ENCODE measurements at places on chromosomes 6 and 20.
A peak's percentile ranks its signal among the peaks of the same experiment; 100 is the strongest.

DNA sequence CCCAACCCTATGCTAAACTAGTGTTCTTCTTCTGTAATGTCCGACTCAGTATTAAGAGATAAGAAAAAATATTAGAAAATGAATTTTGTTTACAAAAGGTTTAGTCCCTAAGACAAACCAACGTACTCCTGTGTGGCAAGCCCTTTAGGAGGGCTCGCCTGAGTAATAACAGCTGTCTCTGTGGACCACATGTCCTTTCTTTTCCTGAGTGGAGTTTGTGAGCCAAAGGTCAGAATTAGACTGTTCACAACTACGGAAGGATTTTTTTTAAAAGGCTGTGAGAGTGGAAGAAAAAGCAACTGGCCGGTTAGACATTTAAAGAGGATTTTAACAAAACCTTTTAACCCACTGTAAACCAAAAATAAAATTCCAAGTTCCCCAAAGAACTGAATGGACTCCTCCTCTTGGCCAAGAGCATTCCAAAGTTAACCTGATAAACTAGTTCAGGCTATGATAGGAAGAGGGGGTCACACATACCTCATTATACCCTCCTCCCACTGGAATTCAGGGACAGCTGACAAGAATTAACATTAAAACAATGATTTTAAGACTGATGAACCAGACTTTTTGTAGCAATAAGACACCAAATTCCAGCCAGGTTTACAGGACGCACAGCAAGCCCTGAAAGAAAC is 43.5 kb downstream of the FAM184A start:
- DNase-seq, result no peak

DNA sequence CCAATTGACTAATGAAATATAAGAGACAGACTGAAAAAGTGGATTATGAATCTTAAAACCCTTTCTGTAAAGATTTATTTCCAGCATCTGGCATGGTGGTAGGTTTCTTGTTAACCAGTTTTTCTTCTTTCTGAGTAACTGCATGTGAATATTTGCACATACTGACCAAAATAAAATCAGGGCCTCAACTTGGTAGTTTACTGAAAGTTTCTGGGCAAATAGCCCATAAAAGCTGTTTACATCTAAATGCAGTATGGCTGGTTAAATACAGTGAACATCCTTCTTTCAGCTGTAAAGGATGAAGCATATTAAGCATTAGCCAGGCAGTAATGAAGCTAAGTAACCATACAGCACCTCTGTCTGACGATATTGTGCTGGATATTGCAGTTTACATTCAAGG is 83.6 kb upstream of the EYS start:
- no peak for DNase-seq

- peak; percentile 92 for DNase-seq
These were observed 74.5 kb upstream of the ZNF184 start for GRCh38 chr6:27547157-27548075.

GRCh38 chr6:89412071-89413005 is at the start of gene RRAGD:
RRAGD (minus strand) TSS chr6:89412273; CDS start chr6:89411993, 280 bp downstream.
- no peak for DNase-seq

GRCh38 chr6:31528821-31529328 is at the start of gene MCCD1:
MCCD1 (plus strand) TSS chr6:31528962; CDS start chr6:31529015, 53 bp downstream.
- DNase-seq, result no peak

GRCh38 chr20:24761220-24762065 is 187.6 kb upstream of the CST7 start:
- DNase-seq, result no peak

DNA sequence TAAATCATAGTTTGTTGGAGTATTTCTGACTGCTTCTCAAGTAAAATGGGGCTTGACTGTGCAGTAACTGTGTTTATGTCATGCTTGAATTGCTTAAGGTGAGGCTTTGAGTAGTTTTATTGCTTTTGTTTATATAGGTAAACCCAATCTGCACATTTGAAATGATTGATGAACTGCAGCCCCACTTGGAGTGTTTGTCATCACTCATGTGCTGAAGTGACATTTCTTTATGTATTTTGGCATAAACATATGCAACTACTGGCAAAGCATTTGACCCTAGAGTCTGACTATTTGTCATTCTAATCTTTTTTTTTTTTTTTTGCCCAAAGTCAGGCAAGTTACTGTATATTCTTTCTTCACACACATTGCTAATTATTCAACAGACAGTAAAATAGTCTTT is 491.4 kb upstream of the POU3F2 start:
- no peak for DNase-seq

GRCh38 chr6:7523922-7524321 is 17.5 kb upstream of the DSP start:
- DNase-seq, result no peak

- DNase-seq, result no peak
These were observed 31.2 kb upstream of the PDE7B start for GRCh38 chr6:135820340-135820739.

- DNase-seq, result no peak
These were observed 50.2 kb downstream of the FYN start for GRCh38 chr6:111823012-111823411.

DNA sequence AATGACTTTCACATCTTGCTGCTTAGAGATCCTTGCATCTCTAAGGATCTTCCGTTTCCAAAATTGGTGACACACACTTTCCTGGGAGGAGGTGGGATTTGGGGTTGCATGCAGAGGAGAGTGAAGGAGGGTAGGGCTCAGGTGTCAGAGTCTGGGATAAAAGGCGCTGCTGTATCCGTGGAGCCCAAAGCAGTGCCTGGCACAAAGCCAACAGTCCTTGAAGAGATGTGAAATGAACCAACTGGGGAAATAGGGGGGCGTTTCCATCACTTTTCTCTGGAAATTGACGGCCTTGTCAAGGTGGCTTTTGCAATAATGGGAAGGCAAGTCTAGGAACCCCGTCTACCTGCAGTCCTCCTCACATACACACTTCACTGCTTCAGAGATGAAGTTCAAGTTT is 59.5 kb upstream of the NELFCD start:
- no peak for DNase-seq

GRCh38 chr6:56314683-56315523 is 67.5 kb upstream of the COL21A1 start:
- peak; percentile 34 for DNase-seq

- no peak for DNase-seq
These were observed 86.1 kb upstream of the CD83 start for GRCh38 chr6:14031516-14031915.

GRCh38 chr6:127475135-127475822 is 16.1 kb upstream of the KIAA0408 start:
- DNase-seq, result no peak

DNA sequence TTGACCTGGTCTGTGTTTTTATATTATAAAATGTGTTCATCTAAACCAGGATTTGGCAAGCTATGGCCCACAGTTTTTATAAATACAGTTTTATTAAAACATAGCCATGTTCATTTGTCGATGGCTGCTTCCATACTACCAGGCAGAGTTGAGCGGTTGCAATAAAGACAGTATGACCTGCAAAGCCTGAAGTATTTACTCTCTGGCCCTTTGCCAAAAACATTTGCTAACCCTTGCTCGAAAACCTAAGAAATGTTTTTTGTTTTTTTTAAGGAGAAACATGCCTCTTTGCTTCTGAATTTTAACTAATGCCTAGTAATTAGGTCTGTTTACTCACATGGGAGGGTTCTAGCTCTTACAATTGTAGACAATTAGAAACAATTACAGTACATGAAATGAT is 67.4 kb upstream of the SMIM28 start:
- DNase-seq, result no peak

- no peak for DNase-seq
These were observed 51.7 kb downstream of the MYH7B start for GRCh38 chr20:35007413-35007812.

DNA sequence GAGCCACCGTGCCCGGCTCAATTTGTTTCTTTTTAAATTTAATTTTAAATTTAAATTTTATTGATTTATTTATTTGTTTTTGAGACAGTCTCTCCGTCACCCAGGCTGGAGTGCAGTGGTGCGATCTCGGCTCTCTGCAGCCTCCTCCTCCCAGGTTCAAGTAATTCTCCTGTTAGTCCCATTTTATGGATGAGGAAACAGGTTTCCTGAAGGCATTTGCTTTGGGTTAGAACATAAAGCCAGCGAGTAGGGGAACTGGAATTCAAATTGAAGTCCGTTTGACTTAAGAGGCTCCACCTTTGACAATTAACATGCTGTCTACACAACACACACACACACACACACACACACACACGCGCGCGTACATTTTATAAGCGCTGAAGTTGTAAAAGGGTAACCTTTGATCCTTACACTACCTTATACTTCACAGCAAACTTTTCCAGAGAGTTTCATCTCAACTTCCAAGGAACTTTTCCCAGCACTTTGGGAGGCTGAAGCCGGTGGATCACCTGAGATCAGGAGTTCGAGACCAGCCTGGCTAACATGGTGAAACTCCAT is 232.0 kb downstream of the BCAS1 start:
- DNase-seq, result no peak

- no peak for DNase-seq
These were observed 12.1 kb downstream of the BCL2L1 start for GRCh38 chr20:31710423-31711108.

GRCh38 chr20:36468149-36469000 is 72.9 kb upstream of the MYL9 start:
- DNase-seq, result no peak

DNA sequence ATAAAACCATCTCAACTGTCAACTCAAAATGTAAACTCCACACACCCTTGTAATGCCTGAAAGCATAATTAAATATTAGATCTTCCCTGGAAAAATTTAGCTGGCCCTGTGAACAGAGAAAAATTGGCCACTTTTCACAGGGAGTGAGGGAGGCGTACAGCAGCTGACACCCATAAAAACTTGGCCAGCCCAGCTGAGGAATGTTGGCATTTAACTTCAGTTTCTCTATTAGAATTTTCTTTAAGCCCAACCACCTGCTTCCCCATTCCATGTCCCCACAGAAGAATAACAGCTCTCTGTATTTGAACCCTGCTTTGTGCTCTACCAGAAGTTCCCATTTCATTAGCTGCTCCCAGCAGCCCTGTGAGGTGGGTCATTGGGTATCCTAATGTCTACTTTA is 41.0 kb downstream of the PKHD1 start:
- DNase-seq, result no peak

DNA sequence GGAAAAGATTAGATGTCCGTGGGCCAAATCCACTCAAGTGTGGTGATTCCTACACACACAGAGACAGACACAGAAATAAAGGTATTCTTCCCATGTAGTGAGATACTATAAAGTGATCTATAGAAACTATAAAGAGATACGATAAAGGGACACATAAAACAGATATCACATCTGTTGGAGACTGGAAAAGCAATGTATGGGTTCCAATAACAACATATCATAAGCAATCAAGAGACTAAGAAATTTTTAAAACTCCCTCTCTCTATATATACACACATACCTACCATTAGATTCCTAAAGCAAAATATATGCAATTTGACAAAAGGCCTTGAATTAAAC is 5.2 kb downstream of the PPP1R10 start:
- no peak for DNase-seq

DNA sequence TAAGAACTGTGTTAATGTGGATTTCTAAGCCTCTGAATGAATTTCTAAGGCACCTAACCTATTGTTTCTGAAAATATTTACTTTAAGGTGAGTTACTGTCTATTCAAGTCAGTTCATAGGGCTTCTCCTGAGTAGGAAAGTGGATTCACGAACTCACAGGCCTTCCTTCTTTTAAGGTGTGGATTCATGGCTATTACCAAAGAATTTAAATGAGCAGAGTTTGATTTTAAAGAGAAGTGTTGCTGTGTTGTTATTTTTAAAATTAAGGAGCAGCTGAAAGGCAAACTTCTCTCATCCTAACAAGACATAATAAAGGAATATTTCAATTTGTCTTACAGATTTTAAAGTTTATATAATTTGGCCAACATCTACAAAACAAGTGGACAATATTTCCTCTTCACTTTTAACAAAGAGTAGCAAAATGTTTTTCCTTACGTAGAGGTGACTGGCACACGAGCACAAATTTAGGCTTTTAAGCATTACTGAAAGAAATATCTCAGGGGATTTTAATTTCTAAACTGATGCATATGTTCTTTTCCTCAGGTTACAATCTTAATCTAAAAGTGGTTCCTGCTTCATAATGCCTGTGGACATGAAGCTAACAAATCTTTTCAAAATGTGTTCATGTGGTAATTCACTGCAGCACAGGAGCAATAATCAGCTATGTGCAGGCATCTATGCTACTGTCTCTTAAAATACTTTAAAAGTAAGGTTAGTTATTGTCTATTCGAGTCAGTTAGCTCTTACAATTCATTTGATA is 602 bp upstream of the TSPYL4 start:
- DNase-seq, result no peak

GRCh38 chr6:51800603-51801002 is 286.8 kb downstream of the PKHD1 start:
- no peak for DNase-seq

DNA sequence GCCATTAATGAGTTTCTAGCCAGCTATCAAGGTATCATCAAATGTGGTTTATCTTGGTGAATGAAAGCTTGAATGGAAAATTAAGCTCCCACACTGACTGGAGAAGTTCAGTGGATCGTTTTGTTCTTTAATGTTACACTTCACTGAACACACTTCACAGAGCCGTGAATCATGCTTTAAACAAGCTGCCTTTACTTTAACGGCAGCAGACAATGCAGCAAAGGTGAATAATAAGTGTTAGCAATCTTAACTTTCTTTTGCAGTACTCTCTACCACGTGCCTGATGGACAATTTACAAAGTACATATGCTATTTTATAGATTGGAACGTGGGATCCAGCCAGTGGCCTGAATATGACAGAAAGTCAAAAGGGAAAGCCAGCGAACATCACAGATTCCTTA is 424.5 kb downstream of the GRIK2 start:
- no peak for DNase-seq

GRCh38 chr6:53855940-53856339 is 61.1 kb downstream of the LRRC1 start:
- DNase-seq, result no peak

All from SK-N-MC (cell line).